ENCODE measurements at places on chromosomes 13 and 19.
A peak's percentile ranks its signal among the peaks of the same experiment; 100 is the strongest.

- DNase-seq, result peak; percentile 79
Observed at GRCh38 chr19:12639901-12640613, 26.5 kb downstream of the MAN2B1 start.

GRCh38 chr13:49731766-49732165 lies 40.5 kb upstream of the EBPL start:
- no peak for DNase-seq

- peak; percentile 44 for DNase-seq
Observed at GRCh38 chr19:2983351-2984214, 6.2 kb downstream of the TLE6 start.

GRCh38 chr13:20016649-20017364 lies 58.3 kb downstream of the ZMYM2 start:
- DNase-seq, result no peak

- DNase-seq, result no peak
Observed at GRCh38 chr19:11598103-11598483, 810 bp downstream of the ZNF627 start.

- DNase-seq, result no peak
Observed at GRCh38 chr13:75938811-75939560, 302.9 kb downstream of the LMO7 start.

DNA sequence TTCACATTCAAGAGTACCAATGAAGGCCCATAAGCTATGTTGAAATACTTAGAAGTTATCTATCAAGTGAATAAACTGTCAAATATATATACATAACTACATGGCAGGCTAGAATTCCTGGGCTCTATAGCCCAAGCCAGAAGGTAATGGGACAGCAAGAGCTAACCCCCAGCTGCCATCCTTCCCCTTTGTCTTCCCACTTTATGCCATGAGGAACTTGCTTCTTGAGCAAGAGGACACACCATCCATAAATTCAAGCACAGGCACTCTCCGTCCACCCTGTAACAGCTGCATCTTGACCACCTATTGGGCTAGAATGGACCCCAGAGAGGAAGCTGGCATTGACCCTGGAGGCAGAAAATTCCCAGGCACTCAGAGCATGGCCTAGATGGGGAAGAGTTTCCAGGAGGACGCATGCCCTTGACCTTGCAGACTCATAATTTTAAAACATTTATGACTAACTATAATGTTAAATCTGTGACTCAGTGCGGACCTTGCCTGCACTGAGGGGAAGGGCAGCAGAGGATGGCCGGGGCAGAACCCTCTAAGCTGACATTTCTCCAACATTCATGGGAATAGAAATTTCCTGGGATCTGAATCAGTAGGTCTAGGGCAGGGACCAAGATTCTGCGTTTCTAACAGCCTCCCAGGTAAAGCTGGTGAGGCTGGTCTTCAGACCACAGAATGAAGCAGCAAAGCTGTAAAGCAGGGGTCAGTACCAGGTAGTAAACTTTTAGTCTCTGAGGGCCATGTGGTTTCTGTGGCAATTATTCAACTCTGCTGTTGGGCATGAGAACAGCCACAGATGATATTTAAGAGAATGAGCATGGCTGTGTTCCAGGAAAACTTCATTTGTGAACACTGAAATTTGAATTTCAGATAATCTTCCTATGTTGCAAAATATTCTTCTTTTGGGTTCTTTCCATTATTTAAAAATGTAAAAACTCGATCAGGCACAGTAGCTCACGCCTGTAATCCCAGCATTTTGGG lies 71.4 kb upstream of the CLDN10 start:
- DNase-seq, result no peak

- no peak for DNase-seq
Observed at GRCh38 chr13:46015366-46015765, 37.2 kb downstream of the ZC3H13 start.

DNA sequence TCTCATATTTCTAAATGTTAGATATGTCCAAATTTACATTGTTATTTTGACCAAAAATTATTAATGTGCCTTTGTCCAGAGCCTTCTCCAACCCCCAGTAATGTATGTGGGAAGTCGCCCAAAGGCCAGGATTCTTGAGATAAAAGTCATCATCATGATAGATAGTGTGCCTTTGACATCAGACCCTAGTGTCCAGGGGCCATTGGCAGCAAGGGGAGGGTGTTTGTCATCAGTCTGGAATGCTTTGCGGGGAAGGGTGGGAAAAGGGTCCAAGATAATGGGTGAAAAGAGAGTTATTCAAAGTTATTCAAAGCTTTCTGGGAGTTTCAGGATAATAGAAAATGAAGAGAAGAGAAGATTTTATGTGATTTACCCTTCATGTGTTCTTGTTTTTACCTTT lies 909.5 kb upstream of the GPC6 start:
- no peak for DNase-seq

DNA sequence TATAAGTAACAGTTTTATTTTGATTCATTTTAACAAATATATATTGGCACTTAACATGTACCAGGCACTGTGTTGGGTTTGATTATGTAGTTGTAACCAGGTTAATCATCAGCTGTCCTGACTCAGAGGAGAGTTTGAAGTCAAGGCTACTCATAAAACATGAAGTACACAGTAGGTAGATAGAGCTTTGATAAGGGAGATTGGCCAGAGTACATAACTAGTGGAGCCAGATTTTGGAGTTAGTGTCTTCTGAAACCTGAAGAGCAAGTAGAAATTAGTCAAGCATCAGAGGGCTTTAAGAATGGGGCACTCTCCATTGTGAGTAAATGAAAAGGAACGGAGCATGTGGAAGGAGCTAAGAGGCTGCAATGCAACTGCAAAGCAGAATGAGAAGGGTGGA lies 333.9 kb downstream of the RFC3 start:
- DNase-seq, result no peak

GRCh38 chr19:13015361-13016223 lies 20.3 kb downstream of the NFIX start:
- no peak for DNase-seq

DNA sequence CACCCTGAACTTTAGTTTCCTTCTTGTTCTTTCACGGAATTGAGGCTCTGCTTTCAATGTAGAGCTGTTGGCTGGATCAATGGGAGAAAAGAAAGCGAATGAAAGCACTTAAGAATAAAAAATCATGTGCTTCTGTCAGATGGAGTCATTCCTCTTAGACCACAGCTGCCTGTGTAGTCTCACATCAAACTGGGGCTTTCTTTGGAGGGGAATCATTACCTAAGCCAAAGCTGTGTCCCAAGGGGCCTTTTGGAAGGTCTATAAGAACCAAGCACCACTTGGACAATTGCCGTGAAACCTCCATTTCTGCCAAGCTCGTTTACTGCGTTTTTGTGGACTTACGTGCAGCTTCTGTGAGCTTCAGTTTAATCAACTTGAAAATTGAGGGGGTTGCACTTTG lies 44.2 kb upstream of the RNF113B start:
- DNase-seq, result no peak

- peak; percentile 48 for DNase-seq
Observed at GRCh38 chr19:18349524-18350128, 9.2 kb downstream of the PGPEP1 start.

DNA sequence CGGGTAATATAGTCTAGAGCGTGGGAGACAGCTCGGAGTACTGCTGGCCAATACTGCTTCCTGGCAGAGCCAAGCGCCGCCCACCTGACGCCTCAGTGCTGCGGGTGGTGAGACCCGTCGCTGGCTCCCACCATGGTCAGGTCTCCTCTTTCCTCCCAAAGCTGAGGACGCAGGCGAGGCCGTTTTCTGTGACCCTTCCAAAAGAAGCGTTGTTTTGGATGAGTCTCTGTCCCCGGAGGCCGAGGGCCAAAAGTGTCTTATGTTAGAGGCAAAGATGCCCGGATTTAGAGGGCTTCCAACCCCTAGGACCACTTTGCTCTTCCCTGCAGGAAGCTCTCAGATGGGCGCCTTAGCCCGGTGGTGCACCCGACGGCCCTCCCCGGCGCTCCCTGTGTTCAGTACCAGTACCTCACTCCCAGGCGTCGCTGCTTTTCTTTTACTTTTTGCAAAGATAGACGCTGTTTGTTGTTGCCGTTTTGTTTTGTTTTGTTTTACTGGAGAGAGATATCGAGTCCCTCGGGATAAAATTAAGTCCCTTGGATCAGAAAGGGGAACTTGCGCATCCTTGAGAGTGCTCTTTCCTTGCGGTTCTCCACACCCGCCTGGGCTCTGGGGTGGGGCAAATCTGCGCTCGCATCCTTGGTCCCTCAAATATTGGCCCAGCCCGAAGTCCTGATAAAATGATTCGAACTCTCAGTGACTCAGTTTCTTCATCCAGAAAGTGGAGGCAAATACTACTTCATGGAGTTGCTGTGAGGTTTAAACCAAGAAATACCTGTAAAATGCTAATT lies 7.0 kb downstream of the PDX1 start:
- DNase-seq, result no peak

- no peak for DNase-seq
Observed at GRCh38 chr19:1206150-1206863, 729 bp downstream of the STK11 start.

- DNase-seq, result no peak
Observed at GRCh38 chr13:33100886-33101285, 84.7 kb downstream of the KL start.

- DNase-seq, result no peak
Observed at GRCh38 chr13:26222520-26223046, 469 bp upstream of the RNF6 start.
